C1 segment of cervical spinal cord (tissue), 14 donors: ENCODE measurements at places on chromosomes 4 and X.

DNA sequence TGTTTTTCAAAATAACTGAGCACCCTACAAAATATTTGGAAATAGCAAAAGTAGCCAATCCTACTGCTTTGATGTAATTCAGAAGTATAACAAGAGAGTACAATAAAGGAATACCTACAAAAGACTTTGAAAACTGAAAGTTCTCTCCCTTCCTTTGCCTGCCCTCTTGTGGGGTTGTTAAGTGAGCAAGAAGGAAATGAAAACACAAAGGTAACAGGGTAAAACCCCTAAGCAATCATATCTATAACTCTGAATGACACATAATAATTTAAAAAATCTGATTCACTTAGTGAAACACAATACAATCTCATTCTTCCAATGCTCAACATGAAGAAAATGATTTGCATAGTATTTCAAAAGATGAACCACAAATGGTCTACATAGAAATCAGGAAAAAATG lies 98.2 kb downstream of the FRYL start:
- no peak for DNase-seq

- no peak for DNase-seq
Observed at GRCh38 chrX:150546711-150547153, 21.7 kb upstream of the MTM1 start.

GRCh38 chr4:102301167-102301566 lies 44.1 kb downstream of the SLC39A8 start:
- DNase-seq: no peak

DNA sequence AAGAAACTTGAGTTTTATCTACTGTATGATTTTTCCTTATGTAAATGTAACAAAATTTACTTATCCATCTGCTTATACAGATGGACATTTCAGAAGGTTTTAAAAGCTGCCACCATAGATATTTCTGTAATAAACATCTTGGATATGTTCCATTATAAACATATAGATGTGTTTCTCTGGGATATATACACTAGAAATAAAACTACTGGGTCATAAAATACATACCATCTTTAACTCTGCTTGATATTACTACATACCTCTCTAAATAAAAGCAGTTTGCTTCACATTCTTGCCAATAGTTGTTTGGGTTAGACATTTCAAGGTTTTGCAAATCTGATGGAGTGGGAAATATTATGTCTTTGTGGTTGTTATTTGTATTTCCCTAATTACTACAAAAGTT lies 220.6 kb downstream of the FBXO8 start:
- no peak for DNase-seq

- no peak for DNase-seq
Observed at GRCh38 chrX:143081231-143081630, 55.5 kb downstream of the SPANXN4 start.

DNA sequence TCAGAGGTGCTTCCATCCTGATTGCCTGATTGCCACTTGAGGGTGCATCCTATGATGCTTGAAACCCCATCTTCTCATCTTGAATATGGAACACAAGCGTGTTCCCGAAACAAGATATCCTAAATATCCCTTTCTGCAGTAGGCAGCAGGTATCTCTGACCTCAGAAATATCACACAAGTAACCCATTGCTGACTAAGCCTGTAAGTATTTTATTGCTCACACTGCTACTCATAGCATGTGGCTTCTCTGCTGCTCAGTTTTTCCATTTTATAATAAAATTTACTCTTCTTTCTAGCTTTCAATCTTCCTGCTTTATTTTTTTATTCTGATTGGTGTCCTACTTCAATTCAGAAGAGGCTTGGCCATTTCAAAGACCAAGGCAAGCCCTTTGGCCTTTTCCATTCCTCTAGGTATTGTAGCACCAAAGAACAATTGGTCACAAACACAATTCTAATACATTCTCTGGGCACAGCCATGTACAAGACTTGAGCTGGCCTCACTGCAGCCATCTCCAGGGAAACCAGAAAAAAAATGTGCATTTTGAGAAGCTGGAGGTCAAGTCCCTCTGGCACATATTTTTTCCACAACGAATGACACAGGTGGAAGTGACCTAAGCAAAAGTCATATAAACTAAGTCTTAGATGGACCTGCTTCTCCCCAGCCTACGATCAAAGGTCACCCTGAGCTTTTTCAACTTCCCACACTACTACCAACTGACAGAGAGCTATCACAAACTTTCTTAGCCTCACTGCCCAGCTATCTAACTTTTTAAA lies 107.0 kb downstream of the OR13H1 start:
- no peak for DNase-seq

DNA sequence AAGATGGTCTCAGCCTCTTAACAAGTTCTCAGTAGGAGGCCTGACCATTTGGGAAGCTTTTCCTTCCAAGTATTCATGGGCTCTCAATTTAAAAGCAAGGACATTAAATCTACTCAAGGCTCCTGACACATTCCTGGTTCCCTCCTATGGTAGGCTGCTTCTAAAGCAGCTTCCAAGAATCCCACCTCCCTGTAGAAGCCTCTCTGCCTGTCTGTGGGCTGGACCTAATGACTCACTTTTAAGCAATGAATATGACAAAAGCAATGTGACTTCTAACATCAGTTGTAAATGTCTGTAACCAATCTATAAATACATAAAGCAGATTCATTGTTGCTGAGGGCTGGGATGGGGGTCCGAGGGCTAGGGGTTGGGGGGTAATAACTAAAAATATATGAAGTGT lies 99.5 kb upstream of the FAM9B start:
- DNase-seq: no peak

DNA sequence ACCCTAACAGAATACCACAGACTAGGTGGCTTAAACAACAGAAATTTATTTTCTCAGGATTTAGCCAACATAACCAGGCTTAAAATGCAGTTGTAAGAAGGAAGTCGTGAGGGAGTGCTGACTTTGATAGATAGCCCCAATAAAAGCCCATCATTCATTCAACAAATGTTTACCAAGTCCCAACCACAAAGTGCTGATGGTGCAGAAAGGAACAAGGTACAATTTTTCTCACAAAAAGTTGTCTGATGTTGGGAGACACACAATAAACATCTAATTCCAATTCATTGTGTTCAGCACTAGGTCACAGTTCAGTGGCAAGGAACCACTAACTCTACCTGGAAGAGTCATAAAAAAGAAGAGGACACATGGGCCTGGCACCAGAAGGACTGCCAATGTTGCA lies 42.2 kb downstream of the AKAP4 start:
- DNase-seq: no peak

GRCh38 chrX:150531467-150531866 lies 37.0 kb upstream of the MTM1 start:
- no peak for DNase-seq

GRCh38 chrX:420496-421223 lies 34.0 kb upstream of the PPP2R3B start:
- DNase-seq: no peak

GRCh38 chrX:56796641-56797395 lies 67.8 kb downstream of the NBDY start:
- no peak for DNase-seq

DNA sequence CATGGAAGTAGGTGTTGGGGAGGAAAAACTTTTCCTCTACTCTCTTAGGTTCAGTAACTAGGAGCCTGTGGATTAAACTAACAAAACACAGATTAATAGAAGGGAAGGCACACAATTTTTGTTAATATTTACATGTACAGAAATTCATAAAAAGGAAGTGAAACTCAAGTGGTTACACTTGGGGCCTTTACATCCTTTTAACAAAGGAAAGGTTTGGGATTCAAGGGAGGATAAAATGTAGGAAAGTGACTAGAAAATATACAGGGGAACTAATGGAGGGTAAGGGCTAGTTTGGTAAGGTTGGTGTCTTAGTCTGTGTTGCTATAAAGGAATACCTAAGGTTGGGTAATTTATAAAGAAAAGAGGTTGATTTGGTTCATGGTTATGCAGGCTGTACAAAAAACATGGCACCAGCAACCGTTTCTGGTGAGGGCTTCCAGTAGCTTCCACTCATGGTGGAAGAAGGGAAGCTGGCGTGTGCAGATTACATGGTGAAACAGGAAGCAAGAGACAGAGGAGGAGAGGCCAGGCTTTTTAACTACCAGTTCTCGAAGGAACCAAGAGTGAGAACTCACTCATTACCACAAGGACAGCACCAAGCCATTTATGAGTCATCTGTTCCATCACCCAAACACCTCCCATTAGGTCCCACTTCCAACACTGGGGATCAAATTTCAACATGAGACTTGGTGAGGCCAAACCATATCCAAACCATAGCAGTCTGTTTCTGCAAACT lies 124.4 kb downstream of the CHRDL1 start:
- no peak for DNase-seq

GRCh38 chrX:40031911-40032310 lies 65.8 kb downstream of the BCOR start:
- no peak for DNase-seq

- no peak for DNase-seq
Observed at GRCh38 chr4:139700568-139700967, 34.9 kb downstream of the MGST2 start.
